Stimulated activated CD8-positive, alpha-beta memory T cell treated with anti-CD3 and anti-CD28 coated beads, Interleukin-7, amount 100 ng/mL, for 24 hours (primary cell): ENCODE measurements at places on chromosomes 3 and 15.

DNA sequence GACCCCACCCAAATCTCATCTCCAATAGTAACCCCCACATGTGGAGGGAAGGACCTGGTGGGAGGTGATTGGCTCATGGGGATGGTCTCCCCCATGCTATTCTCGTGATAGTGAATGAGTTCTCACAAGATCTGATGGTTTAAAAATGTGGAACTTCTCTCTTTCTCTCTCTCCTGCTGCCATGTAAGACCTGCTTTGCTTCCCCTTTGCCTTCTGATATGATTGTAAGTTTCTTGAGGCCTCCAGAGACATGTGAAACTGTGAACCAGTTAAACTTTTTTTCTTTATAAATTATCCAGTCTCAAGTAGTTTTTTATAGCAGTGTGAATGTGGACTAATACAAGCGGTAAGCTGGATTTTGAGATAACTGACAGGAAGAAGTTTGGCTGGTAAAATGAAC lies 60.3 kb upstream of the MBNL1 start:
- DNase-seq = no peak

- DNase-seq = no peak
Measured at GRCh38 chr3:187025656-187026316, 95.5 kb downstream of the ST6GAL1 start.

- DNase-seq = no peak
Measured at GRCh38 chr15:42504631-42505030, 9.2 kb downstream of the SNAP23 start.

- no peak for DNase-seq
Measured at GRCh38 chr3:127544803-127545201, 45.7 kb downstream of the TPRA1 start.

DNA sequence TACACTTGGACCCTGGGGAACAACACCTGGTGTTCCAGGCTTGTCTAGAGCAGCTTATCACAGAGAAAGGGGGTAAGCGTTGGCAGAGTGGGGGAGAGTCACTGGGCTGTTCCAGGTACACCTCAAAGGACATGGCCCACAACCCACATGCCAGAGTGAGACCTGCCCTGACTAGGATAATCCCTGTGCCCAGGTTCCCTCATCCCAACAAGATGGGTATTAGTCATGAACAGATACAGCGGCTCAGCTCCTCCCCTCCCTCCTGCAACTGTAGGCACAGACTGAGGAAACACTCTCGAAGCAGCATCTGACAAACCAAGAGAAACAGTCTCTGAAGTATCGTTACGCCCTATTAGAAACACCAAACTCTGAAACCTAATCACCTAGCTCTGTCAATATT lies 32.1 kb upstream of the RPS17 start:
- DNase-seq = no peak

DNA sequence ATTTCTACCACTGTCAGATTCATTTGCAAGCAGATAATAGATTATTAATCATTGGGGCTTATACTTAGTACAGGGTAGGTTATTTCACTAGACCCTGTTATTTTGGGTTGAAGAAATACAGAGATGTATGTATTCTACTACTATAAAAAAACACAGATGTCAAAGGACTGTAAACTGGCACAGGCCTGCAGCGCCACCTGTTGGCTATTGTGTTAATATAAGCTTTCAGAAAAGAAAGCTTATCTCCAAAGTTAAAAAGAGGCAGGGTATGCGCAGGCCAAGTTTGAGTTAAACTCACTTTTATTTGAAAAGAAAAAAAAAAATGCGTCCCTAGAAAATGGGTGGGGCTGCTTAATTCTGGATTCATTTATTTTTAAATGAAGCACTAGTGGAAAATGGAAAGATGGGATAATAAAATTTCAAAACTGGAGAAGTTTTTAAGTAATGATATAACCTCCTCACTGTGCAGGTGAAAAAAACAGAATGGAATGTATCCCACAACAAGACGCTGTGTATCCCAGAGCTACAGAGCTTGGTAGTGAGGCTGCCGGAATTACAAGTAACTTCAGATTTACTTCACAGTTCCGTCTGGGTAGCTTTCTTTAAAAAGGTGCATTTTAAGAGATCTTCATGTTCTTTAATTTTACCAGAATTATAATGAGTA lies 407.2 kb upstream of the TGFBR2 start:
- peak; percentile 45 for DNase-seq
